Bronchial smooth muscle cell (primary cell): ENCODE measurements at places on chromosomes 12 and 14. TPM values are rescaled to one million over a fixed set of nuclear protein-coding genes. Genes with fewer than 3 reads are reported as not detected.

RD3L gene
- total RNA-seq = not detected in 2 replicates

ATP6V1D gene
- total RNA-seq = 69.3 and 119 TPM in 2 replicates

NOS1 gene
- total RNA-seq = not detected in 2 replicates

SERPINA9 gene
- total RNA-seq = not detected in 2 replicates

PRIMA1 gene
- not detected in 2 replicates for total RNA-seq

TTC9 gene
- under 0.01 TPM in 2 replicates for total RNA-seq

SELPLG gene
- 0.63 and 1.5 TPM in 2 replicates for total RNA-seq

BHLHE41 gene
- total RNA-seq = 2.0 TPM in 2 replicates

NR4A1 gene
- 1.6 TPM in 2 replicates for total RNA-seq

SLC17A8 gene
- total RNA-seq = 0.16 TPM in 1 of 2 replicates, not detected in the other

TAS2R42 gene
- not detected in 2 replicates for total RNA-seq

SAMD4A gene
- 15.4 and 16.2 TPM in 2 replicates for total RNA-seq

TAS2R43 gene
- total RNA-seq = 0.63 and 1.0 TPM in 2 replicates

INF2 gene
- total RNA-seq = 25.5 and 26.4 TPM in 2 replicates

HHIPL1 gene
- total RNA-seq = 8.5 and 8.6 TPM in 2 replicates

NUAK1 gene
- 1.9 and 2.2 TPM in 2 replicates for total RNA-seq
